ENCODE measurements at places on chromosomes 1 and 21. TPM values are rescaled to one million over a fixed set of nuclear protein-coding genes. Genes with fewer than 3 reads are reported as not detected.

- H3K27ac ChIP-seq, result no peak overlapping the region
- H3K4me1 ChIP-seq, result no peaks in the 10 kb centered on the region
- H3K27me3 ChIP-seq, result no peaks in the 10 kb centered on the region
- DNase-seq, result no peak
- no peaks in the 10 kb centered on the region for H3K36me3 ChIP-seq
Observed at GRCh38 chr1:228756457-228756856, 21.2 kb downstream of the RHOU start.

DNA sequence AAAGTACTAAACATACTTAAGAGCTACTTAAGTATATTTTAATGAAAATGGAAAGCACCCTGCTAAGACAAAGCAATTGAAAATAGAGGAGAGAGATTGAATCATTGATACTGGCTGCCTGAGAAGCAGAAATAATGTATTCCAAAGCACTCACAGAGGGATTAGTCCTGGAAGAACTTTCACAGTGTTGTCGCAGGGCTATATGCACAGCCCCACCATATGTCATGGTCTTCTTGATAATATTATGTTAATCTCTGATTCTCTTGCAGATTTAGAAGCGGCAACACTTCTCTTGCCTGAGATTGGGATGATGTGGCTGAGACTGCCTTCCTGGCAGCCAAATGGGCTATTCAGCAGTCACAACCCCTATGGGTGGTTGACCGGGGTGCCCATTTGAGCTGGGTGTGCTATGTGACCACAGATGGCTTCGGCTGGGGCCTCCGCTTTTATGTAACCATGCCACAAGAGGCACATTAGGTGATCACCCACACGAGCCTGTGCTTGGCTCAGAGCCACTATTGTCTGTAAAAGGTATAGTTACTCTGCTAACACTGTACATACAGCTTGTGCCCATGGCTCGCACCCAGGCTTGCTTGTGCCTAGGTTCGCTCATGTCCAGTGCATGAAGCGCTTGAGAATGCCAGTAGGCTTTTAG, 152.2 kb upstream of the SGIP1 start:
- no peaks in the 10 kb centered on the region for H3K36me3 ChIP-seq
- H3K4me1 ChIP-seq, result no peaks in the 10 kb centered on the region
- DNase-seq, result no peak
- no peak overlapping the region for H3K4me3 ChIP-seq
- H3K27ac ChIP-seq, result no peak overlapping the region

GRCh38 chr1:201475915-201476669, 7.1 kb upstream of the PHLDA3 start:
- H3K27me3 ChIP-seq, result no peaks in the 10 kb centered on the region
- H3K4me3 ChIP-seq, result no peak overlapping the region
- peak overlapping the region; percentile 64 for H3K27ac ChIP-seq

DNA sequence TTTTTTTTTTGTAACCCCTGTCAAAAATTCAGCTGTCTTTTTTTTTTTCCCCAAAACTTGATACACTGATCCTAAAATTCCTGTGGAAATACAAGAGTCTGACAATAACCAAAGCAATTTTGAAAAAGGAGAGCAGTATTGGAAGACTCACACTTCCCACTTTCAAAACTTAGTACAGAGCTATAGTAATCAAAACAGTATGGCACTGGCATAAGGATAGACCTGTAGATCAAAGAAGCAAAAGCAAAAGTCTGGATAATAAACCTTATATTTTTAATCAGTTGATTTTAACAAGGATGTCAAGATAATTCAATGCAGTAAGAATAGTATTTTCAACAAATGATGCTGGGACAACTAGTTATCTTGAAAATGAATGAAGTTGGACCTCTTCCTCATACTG, 17.3 kb downstream of the FBXO28 start:
- H3K4me3 ChIP-seq, result no peak overlapping the region
- DNase-seq, result no peak
- no peaks in the 10 kb centered on the region for H3K27me3 ChIP-seq
- H3K4me1 ChIP-seq, result no peaks in the 10 kb centered on the region
- no peak overlapping the region for H3K27ac ChIP-seq
- H3K36me3 ChIP-seq, result no peaks in the 10 kb centered on the region

DNA sequence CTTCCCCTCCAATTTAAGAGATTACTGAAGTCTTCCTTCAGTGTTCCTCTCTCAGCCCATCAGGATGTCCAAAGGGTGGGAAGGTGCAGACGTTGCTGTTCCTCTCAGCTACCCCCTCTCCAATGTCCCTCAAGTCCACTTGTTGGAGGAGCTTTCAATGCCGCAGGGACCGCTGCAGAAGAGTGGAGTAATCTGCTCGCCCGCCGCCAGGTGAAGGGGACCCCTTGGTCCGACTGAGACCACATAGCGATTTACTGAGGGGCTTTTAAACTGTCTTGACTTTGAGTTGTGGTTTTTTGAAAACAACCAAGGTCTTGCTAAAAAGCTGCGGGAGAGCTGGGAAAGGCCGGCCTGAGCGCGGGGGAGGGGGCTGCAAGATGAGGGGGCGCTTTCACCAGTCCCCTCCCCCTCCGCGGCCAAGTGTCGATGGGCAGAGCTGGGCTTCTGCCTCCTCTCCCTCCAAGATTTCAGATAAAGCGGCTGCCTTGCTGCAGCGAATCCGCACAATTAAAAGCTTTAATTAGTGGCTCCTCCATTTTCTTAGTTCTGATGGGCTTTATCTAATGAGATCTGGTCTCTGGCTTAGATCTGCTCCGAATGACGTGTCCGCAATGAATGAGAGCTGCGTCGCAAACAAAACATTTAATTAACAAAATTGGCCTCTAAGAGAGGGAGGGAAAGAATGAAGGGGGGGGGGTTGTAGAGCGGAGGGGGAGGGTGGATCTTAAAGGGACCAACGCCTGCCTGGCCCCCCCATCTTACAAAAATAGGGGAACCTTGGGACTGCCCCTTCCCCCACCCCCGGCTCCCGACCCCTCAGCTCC, 5.9 kb downstream of the LMO4 start:
- peak overlapping the region; percentile 77 for H3K27ac ChIP-seq
- no peaks in the 10 kb centered on the region for H3K4me1 ChIP-seq
- H3K36me3 ChIP-seq, result no peaks in the 10 kb centered on the region
- H3K4me3 ChIP-seq, result peak overlapping the region; percentile 70
- no peak for DNase-seq
- H3K27me3 ChIP-seq, result no peaks in the 10 kb centered on the region

DNA sequence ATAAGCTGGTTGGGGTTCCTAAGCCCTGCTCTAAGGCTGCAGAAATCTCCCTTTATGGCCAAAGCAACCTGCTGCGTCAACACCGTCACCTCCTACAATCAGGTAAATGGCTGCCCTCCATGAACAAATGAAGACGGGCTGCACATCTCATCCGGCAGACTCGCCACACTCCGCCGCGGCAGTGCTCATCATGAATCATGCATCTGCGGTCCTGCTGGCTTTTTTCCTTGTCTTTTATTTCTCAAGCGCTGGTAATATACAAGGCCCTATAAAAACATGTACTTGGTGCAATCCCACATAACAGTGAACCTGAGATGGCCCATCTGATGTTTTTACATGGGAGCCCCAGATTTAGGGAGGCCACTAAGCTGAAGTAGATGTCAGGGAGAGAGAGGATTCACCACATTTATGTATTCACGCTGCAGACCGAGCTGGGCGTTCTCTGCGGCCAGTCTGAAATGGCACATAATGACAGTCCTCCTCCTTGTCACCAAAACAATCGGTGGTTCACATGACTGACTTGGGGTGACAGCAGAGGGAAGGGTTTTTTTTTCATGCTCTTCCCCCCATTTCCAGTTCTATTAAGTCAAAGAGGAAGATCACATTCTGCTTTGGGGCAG, 91.6 kb downstream of the KAZN start:
- peaks cover 4% of the 10 kb centered on the region for H3K27me3 ChIP-seq
- H3K4me1 ChIP-seq, result no peaks in the 10 kb centered on the region
- no peak overlapping the region for H3K4me3 ChIP-seq
- no peak overlapping the region for H3K27ac ChIP-seq
- no peak for DNase-seq

The UHMK1 gene
- 47.0 TPM for total RNA-seq

GRCh38 chr1:215530401-215530984, 36.6 kb upstream of the KCTD3 start:
- no peaks in the 10 kb centered on the region for H3K4me1 ChIP-seq
- H3K27me3 ChIP-seq, result no peaks in the 10 kb centered on the region
- no peak overlapping the region for H3K4me3 ChIP-seq
- no peak overlapping the region for H3K27ac ChIP-seq
- no peak for DNase-seq

The LAX1 gene
- 0.05 TPM for total RNA-seq

The TMEM269 gene
- 0.62 TPM for total RNA-seq

- H3K4me1 ChIP-seq, result no peaks in the 10 kb centered on the region
- no peaks in the 10 kb centered on the region for H3K36me3 ChIP-seq
- no peak for DNase-seq
- no peak overlapping the region for H3K4me3 ChIP-seq
- H3K27me3 ChIP-seq, result no peaks in the 10 kb centered on the region
- H3K27ac ChIP-seq, result no peak overlapping the region
Observed at GRCh38 chr1:167881786-167882185, 32.1 kb downstream of the ADCY10 start.

GRCh38 chr1:205519541-205520131, 15.2 kb downstream of the CDK18 start:
- DNase-seq, result no peak
- H3K27ac ChIP-seq, result no peak overlapping the region
- H3K36me3 ChIP-seq, result no peaks in the 10 kb centered on the region
- H3K4me3 ChIP-seq, result no peak overlapping the region
- H3K27me3 ChIP-seq, result no peaks in the 10 kb centered on the region

DNA sequence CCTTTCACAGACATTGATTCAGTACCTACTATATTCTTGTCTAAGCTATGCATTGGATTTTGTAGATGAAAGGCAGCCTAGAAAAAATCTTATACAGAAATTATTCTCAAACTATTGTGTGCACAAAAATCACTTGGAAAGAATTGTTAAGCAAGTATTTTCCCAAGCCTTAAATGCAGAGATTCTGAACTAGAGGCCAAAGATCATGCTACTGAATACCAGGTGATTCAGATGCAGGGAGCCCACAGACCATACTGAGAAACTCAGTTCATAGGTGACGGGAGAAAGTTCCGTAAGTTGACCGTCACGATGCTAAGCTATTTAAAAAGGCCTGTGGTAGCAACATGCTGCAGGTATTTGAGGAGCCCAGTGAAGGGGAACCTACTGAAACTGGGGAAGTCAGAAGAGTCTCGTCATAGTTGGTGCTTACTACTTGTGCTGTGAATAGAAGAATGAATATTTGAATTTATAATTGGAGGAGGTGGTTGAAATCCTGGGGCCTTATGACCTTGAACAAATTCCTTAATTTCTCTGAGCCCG, 150.8 kb downstream of the NFIA start:
- no peaks in the 10 kb centered on the region for H3K27me3 ChIP-seq
- DNase-seq, result no peak
- no peak overlapping the region for H3K4me3 ChIP-seq
- H3K36me3 ChIP-seq, result no peaks in the 10 kb centered on the region
- no peaks in the 10 kb centered on the region for H3K4me1 ChIP-seq

The SLAMF1 gene
- 0.36 TPM for total RNA-seq

DNA sequence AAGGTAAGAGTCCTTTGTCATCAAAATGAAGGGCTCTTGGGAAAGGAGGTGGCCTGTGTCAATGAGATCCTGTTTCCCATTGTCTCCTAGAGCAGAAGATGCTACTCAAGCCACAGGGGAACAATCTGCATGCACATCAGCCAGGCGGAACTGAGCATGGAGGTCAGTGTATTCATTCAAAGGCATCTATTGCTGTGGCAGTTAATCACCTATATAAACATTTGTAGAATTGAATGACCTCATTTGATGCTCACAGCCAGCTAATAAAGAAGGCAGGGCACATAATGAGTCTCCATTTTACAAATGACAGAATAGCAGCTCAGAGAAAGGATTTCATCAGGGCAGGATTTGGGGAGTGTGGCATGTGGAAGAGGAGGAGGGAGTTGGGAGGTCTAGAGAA, 5.7 kb upstream of the FYB2 start:
- no peaks in the 10 kb centered on the region for H3K27me3 ChIP-seq
- peaks cover 7% of the 10 kb centered on the region for H3K4me1 ChIP-seq
- DNase-seq, result no peak
- H3K27ac ChIP-seq, result no peak overlapping the region

GRCh38 chr1:211632117-211632807, 43.2 kb downstream of the NEK2 start:
- peak overlapping the region; percentile 34 for H3K27ac ChIP-seq
- peak; percentile 62 for DNase-seq
- no peaks in the 10 kb centered on the region for H3K36me3 ChIP-seq
- no peak overlapping the region for H3K4me3 ChIP-seq
- no peaks in the 10 kb centered on the region for H3K27me3 ChIP-seq
- peaks cover 13% of the 10 kb centered on the region for H3K4me1 ChIP-seq

GRCh38 chr1:115641762-115642167, at the start of gene VANGL1:
TSS of gene VANGL1 (plus strand) at chr1:115641970. CDS start at chr1:115651414, 9,444 bp downstream.
- peak within 1 kb of the TSS; percentile 77 for H3K4me3 ChIP-seq
- no peaks in the 10 kb centered on the region for H3K27me3 ChIP-seq
- peak; percentile 51 for DNase-seq
- H3K27ac ChIP-seq, result peak within 1 kb of the TSS; percentile 77
- no peaks in the 10 kb centered on the region for H3K4me1 ChIP-seq

- H3K27ac ChIP-seq, result no peak overlapping the region
- DNase-seq, result no peak
- H3K4me3 ChIP-seq, result no peak overlapping the region
Observed at GRCh38 chr1:56255516-56256152, 323.7 kb downstream of the PLPP3 start.

- H3K4me1 ChIP-seq, result no peaks in the 10 kb centered on the region
- no peak overlapping the region for H3K4me3 ChIP-seq
- no peaks in the 10 kb centered on the region for H3K36me3 ChIP-seq
- H3K27ac ChIP-seq, result no peak overlapping the region
- H3K27me3 ChIP-seq, result no peaks in the 10 kb centered on the region
Observed at GRCh38 chr1:113185463-113186104, 112.6 kb downstream of the LRIG2 start.

The SLC45A3 gene
- total RNA-seq, result 1,326 TPM

The IER5 gene
- total RNA-seq, result 10.3 TPM

DNA sequence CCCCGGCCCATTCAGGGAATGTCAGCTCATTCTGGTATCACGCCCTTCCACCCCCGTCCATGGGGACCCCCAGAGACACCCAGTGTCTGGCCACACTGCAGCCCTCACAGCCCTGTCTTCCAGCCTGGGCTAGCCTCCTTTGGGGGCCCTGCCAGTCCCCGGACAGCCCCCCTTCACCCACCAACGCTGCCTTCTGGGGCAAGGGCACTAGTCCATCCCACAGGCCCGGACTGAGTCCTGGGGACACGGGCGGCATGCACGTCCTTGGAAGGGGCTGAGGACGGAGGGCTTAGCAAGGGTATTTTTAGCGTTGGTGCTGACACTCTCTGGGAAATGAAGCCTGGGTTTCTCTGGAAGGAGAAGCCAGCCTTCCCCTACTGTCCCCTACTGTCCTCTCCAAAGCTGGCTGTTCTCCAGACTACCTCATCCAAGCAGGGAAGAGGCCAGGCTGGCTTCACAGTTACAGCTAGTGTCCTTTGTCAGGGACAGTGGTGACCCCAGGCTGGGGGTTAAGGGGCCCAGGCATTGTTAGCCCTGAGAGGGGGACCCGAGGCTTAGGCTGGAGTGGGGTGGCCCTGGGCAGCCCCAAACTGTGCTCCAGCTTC, 39.5 kb downstream of the COQ8A start:
- H3K4me3 ChIP-seq, result no peak overlapping the region
- DNase-seq, result no peak
- peaks cover 7% of the 10 kb centered on the region for H3K36me3 ChIP-seq
- H3K4me1 ChIP-seq, result no peaks in the 10 kb centered on the region
- H3K27ac ChIP-seq, result no peak overlapping the region
